Aorta (tissue), 5 donors: ENCODE measurements at places on chromosomes 16 and 17.
A peak's percentile ranks its signal among the peaks of the same experiment; 100 is the strongest.

DNA sequence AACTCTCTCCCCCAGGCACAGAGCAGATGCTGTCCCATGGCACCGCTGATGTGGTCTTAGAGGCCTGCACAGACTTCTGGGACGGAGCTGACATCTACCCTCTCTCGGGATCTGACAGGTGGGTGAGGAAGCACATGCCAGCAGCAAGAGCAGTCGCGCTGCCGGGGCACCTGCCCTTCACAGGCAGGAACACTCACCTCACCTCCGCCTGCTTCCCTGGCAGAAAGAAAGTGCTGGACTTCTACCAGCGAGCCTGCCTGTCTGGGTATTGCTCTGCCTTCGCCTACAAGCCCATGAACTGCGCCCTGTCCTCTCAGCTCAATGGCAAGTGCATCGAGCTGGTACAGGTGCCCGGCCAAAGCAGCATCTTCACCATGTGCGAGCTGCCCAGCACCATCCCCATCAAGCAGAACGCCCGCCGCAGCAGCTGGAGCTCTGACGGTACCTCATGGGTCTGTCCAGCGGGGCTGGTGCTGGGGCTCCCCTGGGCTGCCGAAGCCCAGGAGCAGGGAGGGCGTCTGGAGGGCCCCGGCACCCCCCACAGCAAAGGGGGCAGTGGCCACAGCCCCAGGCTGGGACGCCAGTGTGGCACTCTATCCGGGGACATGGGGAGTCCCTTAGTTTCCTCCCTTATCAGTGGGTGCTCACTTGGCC, 21.7 kb downstream of the CASKIN2 start:
- no peak for DNase-seq

GRCh38 chr17:17118399-17118798, 76.1 kb downstream of the MPRIP start:
- no peak for DNase-seq

DNA sequence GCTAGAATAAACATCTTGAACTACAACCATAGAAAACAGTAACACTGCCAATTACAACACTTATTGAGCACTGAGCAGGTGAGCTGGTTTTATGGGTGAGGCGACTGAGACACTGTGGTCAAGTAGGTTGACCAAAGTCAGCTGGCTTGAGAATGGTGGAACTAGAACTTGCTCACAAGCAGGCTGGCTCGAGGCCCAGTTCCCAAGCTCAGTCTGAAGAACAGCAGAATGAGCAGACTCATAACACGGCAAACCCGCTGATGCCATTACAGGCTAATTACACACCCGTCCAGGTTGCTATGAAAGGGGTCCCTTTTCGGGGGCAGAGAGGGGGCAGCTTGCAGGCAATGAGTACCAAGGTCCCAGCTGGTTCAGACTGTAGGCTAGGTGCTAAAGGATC, 6.5 kb downstream of the ZZEF1 start:
- DNase-seq, result no peak

DNA sequence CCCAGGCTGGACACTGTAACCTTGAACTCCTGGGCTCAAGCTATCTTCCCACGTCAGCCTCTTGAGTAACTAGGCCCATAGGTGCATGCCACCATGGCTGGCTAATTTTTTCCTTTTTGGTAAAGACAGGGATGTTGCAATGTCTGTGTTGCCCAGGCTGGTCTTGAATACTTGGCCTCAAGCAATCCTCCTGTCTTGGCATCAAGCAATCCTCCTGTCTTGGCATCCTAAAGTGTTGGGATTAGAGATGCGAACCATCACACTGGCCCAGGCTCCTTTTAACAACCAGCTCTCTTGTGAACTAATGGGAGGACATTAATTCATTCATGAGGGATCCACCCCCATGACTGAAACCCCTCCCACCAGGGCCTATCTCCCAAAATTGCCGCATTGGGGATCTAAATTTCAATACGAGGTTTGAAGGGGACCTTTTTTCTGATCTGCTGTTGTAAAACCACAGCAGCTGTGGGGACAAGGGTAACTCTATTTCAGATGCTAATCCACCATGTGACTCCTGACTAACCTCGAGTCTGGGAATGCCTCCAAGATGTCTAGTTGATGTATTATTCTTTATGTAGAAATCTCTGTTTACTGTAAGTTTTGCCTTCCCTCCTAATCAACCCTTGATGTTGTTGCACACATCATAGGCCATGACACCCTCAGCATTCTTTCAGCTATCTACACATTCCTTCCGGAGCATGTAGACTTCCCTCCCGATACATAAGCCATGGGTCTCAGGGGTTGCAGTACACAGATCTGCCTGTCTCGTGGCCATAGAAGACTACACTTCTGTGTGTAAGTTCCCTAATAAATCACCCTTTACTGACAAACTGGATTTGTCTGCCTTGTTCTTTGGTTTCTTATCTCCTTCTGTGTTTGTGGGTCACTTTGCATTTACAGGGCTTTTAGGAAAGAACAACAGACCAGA, 37.6 kb downstream of the RNF112 start:
- no peak for DNase-seq

DNA sequence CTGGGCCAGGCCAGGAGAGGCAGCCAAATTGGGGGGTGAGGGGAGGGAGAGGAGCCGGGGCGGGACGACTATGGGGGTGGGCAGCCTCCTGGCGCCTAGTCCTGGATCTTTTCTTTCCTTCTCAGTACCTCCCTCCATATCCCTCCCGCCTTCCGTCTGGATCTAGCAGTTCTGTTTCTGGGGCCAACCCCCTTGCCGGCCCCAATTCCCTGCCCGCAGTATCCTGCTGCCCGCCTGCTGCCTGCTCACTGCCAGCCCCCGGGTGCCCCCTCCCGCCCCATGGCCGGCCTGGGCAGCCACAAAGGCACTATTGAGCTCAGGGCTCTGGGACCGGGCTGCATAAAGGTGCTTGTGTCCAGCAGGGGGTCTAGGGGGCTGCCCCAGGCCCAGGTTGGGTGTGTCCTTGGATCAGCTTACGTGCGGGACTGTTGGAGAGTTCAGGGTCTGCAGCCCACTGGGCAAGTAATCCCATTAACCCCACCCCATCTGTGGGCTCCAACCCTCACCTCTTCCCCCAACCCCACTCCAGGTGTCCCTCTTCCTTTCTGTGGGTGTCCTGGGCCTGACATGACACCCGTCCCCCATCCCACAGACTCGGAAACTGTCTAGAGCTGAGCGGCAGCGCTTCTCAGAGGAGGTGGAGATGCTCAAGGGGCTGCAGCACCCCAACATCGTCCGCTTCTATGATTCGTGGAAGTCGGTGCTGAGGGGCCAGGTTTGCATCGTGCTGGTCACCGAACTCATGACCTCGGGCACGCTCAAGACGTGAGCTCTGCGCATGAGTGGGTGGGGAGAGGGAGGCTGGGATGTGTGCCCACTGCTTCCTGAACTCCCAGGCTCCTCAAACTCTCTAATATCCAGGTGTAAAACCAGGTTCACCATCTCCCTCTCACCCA, 2.0 kb downstream of the WNK4 start:
- DNase-seq, result no peak

GRCh38 chr17:19004421-19005136, at the start of gene FAM83G:
FAM83G (minus strand) TSS chr17:19004764; CDS start chr17:19004041, 723 bp downstream.
- DNase-seq, result peak; percentile 84

GRCh38 chr17:12995106-12995895, 22.5 kb downstream of the ELAC2 start:
- peak; percentile 49 for DNase-seq

DNA sequence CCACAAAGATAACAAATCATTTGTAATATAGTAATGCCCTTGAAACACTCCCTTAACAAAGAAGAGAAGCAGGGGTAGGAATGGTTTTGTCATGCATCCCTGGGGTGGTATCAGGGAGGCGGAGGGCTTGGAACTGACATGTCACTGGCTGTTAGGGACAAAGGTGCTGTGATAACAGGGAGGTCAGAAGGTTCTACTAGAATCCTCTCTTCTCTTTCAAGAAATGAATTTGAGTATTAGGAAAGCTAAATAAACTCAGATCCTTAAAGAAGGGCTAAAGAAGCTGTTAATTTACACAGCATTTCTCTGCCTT, 65.4 kb upstream of the ADAMTS18 start:
- DNase-seq, result no peak

GRCh38 chr17:4425398-4425797, 8.3 kb upstream of the SPNS3 start:
- no peak for DNase-seq

DNA sequence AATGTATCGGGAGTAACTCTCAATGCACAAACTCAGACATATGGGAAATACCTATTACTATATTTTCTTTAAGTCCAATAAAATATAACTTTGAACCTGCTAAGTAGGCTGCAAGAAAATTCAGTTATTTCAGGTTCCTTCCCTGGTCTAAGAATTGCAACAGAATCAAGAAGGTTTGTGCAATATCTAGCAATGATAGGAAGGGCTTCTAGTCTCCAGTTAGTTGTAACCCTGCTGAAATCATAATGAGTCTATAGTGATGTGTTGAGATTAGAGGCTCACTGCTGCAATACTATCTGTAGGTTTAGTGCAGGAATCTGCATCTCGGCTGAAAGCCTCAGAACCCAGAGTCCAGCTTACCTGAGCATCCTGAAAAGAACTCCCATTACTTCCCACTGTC, 110.5 kb downstream of the PMP22 start:
- DNase-seq, result no peak

DNA sequence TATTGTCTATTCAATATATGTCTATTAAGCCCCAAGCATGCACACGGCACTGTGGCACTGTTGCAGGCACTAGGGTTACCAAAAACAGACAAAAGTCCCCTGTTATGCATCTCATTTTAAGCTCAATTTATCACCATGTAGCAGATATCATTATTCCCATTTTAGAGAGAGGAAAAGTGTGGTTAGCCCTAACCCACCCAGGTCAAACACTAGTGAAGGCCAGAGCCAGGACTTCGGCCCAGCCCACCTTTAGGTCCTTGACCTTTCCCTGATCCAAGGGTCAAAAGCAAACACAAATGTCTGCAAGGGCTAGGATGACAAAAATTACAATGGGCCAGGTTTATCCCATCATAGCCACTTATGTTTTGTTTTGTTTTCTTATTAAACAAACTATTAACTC, 130.3 kb upstream of the NUDT7 start:
- DNase-seq, result no peak

GRCh38 chr16:80097098-80097497, 443.7 kb upstream of the DYNLRB2 start:
- no peak for DNase-seq

DNA sequence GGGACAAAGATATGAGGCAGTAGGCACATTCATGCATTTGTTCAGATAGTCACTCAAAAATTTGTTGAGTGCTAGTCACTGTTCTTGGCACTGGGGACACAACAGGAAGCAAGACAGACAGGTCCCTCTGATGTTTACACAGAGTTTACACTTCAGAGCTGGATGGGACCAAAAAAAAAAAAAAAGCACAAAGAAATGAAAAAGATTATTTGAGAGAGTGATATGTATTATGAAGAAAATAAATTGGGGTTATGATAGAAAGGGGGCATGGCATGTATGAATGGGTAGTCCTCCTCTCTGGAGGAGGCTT, 3.5 kb upstream of the YPEL2 start:
- no peak for DNase-seq

GRCh38 chr16:60681043-60681442, 1355.2 kb downstream of the CDH8 start:
- DNase-seq, result no peak

- DNase-seq, result no peak
Measured at GRCh38 chr16:14963281-14964173, 11.3 kb upstream of the PDXDC1 start.

GRCh38 chr16:30051518-30051917, 14.0 kb upstream of the ALDOA start:
- DNase-seq, result no peak

- DNase-seq, result no peak
Measured at GRCh38 chr17:60149691-60150582, at the start of gene CA4. CA4 (plus strand) TSS chr17:60149973; CDS start chr17:60150035, 62 bp downstream.

GRCh38 chr17:57090560-57091185, 5.6 kb downstream of the AKAP1 start:
- no peak for DNase-seq

- no peak for DNase-seq
Measured at GRCh38 chr17:51650772-51651171, 390.4 kb downstream of the UTP18 start.

GRCh38 chr16:78916928-78917545, 683.5 kb downstream of the MAF start:
- DNase-seq, result no peak

DNA sequence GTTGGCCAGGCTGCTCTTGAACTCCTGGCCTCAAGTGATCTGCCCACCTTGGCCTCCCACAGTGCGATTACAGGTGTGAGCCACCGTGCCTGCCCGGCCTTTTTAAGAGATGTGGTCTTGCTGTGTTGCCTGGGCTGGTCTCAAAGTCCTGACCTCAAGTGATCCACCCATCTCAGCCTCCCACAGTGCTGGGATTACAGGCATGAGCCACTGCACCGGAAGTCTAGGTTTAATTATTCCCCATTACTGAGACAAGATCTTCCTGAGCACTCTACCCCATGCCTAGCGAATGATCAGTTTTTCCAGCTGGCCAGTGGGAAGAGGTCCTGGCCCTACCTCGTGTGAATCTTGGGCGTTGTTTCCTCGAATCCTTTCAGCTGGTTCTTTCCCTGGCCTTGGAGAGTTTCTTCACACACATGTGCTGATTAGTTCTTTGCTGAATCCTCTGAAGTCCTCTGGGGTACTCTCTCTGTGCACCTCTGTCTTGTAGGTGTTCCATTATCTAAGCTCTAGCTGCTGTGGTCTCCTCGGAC, 18.9 kb downstream of the C16orf54 start:
- DNase-seq, result peak; percentile 14

- no peak for DNase-seq
Measured at GRCh38 chr17:48611681-48612455, 1.1 kb upstream of the HOXB7 start.

GRCh38 chr17:62780951-62781350, 27.2 kb downstream of the MARCHF10 start:
- DNase-seq, result no peak

DNA sequence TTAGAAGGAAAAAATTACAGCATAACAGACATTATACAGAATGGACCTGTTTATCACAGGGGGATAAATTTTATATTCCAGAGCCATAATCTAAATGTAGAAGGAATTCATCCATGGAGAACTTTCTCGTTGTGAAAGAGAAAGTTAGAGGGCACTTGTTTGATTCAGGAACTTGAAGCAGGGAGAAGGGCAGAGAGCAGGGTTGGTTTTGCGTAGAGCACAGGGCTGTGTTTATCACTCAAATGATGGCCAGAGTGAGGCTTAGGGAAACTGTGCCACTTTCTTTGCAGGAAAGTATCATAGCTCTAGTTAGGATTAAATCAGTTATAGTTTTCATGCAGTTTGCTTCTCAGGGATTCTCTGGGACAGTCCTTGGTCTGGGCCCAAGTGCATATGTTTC, 29.1 kb upstream of the MED13 start:
- no peak for DNase-seq

DNA sequence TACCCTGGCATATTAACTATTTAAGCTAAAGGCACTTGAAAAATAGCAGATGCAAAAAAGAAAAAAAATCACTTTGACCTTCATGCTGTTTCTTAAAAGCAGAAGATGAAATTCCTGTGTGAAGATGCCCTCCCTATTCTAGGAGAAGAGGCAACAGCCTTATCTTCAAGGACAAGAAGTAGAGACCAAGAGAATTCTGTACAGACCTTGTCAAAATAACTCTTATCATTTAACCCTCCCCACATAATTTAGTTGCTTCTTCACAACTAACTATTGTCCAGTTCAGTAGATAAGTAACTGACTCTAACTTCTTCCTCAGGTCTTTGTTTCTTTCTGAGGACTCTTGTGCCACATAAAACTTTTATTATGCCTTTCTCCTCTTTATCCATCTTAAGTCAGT, 72.0 kb upstream of the MARCHF10 start:
- no peak for DNase-seq

- no peak for DNase-seq
Measured at GRCh38 chr17:692116-692515, 22.5 kb downstream of the VPS53 start.

- DNase-seq, result no peak
Measured at GRCh38 chr17:36550491-36551417, 6.0 kb downstream of the GGNBP2 start.

GRCh38 chr17:80692931-80693467, 148.4 kb downstream of the RPTOR start:
- DNase-seq, result no peak
